Activated CD8-positive, alpha-beta memory T cell treated with anti-CD3 and anti-CD28 coated beads, Interleukin-2, amount 10 ng/mL, durations not matched to agents 7 days and 5 days (primary cell): ENCODE measurements at places on chromosomes 7 and 10. TPM values are rescaled to one million over a fixed set of nuclear protein-coding genes. Genes with fewer than 3 reads are reported as not detected.

Gene PSD
- 2.9 TPM for total RNA-seq

Gene HOXA2
- total RNA-seq = not detected

- no peak for DNase-seq
Observed at GRCh38 chr10:81135851-81136250, 598.1 kb downstream of the SH2D4B start.

DNA sequence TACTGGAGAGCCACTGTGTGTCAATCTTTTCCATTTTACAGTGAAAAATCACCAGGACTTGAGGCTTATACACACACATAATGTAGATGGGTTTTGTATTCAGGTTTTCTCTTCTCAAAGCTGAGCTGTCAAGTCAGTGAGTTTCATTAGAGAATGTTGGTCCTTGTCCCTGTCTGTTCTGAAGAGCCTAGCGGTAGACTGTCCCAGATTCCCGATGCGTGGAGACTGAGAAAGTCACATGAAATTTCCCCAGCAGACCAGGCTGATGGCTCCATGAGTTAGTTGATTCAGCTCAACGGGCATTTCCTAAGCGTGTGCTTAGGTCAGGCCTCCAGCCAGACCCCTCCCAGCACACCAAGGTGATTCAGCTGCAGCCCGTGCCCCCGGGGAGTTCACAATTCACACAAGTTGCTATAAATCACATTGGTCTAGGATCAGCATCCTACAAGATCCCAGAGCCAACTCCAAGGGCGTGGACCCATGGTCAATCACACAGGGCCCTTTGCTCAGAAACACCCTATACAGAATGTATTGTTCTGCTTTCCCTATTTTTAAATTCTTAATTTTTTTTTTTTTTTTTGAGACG, 17.2 kb downstream of the CHST15 start:
- no peak for DNase-seq

DNA sequence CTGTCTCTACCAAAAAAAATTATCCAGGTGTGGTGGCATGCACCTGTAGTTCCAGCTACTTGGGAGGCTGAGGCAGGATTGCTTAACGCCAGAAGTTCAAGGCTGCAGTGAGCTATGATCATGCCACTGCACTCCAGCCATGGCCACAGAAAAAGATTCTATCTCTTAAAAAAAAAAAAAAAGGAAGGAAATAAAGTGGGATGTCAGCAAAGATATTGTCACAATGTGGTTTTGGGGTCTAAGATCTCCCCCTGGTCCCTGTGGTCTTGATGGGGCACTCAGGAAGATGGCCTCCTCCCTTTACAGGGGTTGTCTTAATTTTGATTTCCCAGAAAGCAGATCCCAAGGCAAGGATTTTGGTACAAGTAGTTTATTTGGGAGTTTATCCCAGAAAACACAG, 7.4 kb upstream of the KAZALD1 start:
- DNase-seq = no peak

- no peak for DNase-seq
Observed at GRCh38 chr10:77592946-77593636, 44.5 kb downstream of the KCNMA1 start.

Gene RARRES2
- total RNA-seq = not detected
